ENCODE measurements at places on chromosomes 7 and 10.

- no peak for DNase-seq
Observed at GRCh38 chr7:107069457-107069856, 25.0 kb downstream of the PRKAR2B start.

DNA sequence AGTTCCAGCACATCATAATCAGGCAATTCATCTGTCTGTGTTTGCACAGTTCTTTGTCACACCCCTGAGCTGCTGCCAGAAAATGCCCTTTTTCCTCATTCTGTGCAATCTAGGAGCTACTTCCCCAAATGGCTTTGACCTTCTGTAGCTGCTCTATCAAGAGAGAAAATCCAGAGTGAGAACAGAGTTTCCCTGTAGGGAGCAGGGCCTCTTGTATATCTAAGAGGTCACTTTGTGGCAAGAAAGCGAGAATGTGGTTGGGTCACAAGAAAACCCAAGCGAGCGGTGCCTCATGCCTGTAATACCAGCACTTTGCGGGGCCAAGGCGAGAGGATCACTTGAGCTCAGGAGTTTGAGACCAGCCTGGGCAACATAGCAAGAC is 24.3 kb downstream of the SLC29A3 start:
- no peak for DNase-seq

DNA sequence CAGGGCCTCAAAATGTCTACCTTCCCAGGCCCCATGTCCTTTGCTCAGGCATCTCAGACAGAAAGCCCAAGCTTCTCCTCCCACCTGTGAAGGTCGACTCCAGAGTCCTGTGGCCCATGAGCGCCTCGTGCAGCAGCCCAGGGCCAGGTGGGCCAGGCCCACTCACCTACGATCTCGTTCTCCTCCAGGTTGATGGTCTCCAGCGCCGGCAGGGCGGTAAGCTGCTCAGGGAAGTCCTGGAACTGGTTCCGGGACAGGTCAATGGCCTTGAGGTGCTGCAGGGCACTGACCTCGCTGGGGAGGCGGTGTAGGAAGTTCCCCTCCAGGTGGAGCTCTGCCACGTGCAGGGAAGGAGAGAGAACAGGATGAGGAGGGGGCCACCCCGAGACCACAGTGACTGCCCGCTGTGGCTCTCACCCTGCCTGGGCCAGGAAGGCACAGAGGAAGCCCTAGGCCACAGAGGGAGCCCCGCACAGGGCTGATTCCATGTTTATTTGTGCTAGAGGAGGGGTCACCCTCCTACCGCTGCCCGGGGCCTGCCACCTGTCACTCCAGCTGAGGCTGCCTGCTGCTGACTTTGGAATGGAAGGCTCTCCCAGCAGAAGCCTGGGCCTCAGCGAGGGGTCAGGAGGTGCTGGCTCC is 40.0 kb upstream of the NPFFR1 start:
- DNase-seq: no peak

- DNase-seq: no peak
Observed at GRCh38 chr10:27104919-27105318, 4.6 kb upstream of the ANKRD26 start.

GRCh38 chr7:125605241-125605640 is 675.6 kb upstream of the POT1 start:
- no peak for DNase-seq

- DNase-seq: peak; percentile 8
Observed at GRCh38 chr7:116500078-116500853, 728 bp downstream of the CAV2 start.

GRCh38 chr10:68049289-68050078 is 25.6 kb downstream of the HERC4 start:
- DNase-seq: no peak

GRCh38 chr10:131578472-131578970 is 267.0 kb upstream of the TCERG1L start:
- no peak for DNase-seq

- no peak for DNase-seq
Observed at GRCh38 chr7:828793-829561, 3.3 kb upstream of the SUN1 start.

DNA sequence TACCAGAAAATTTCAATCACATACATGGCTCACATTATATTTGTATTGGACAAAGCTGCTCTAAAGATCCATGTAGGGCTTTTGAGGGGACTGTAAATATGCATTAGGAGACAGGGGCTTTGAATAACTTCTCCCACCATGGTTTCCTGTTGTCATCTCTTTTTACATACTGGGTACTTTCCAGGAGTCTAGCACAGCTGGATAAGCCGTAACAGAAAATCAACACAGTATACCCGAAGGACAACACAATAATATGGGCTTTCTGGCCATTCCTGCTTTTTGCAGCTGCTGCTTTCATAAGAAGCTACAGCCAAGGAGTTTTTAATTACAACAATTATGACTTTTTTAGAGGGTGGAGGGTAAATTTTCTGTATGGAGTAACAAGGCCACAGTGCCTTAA is 63.4 kb upstream of the SRPK2 start:
- DNase-seq: no peak

GRCh38 chr7:12229046-12229445 is 18.0 kb downstream of the TMEM106B start:
- DNase-seq: no peak

DNA sequence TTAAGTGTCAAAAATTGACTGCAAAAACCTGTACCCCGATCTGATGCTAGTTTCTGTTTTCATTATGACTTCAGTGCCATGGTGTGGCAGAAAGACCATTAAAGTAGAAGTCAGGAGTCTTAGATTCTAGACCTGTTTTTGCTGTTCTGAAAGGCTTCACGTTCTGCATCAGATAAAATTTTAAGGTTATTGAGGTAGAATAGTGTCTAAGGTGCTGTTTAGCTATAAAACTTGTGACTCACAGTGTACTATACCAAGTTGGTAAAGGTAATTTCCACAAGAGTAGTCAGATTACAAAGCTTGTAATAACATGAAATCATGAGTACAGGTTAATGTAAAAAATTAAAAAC is 38.6 kb downstream of the ZNRF2 start:
- DNase-seq: peak; percentile 50

GRCh38 chr7:27842094-27842692 is 102.2 kb downstream of the TAX1BP1 start:
- no peak for DNase-seq

DNA sequence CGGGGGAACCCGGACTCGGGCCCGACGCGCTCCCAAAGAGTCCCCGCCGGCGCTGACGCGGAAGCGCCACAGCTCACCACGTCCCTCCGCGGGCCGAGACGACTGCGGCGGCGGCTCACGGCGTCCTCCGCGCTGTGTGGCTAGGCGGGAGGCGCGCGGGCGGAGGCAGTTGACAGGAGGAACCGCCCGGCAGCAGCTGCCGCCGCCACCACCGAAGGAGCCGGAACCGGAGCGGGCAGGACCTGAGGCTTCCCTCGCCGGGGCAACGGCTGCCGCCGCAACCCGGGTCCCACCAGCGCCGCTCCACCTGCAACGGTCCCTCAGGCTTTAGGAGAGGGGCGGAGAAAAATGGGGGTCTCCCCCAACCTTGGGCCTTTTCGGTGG is 334 bp downstream of the ZNF800 start:
- peak; percentile 87 for DNase-seq

- DNase-seq: no peak
Observed at GRCh38 chr10:49276596-49276995, 22.4 kb upstream of the C10orf71 start.

GRCh38 chr7:47149208-47149839 is 432.6 kb downstream of the TNS3 start:
- peak; percentile 9 for DNase-seq

DNA sequence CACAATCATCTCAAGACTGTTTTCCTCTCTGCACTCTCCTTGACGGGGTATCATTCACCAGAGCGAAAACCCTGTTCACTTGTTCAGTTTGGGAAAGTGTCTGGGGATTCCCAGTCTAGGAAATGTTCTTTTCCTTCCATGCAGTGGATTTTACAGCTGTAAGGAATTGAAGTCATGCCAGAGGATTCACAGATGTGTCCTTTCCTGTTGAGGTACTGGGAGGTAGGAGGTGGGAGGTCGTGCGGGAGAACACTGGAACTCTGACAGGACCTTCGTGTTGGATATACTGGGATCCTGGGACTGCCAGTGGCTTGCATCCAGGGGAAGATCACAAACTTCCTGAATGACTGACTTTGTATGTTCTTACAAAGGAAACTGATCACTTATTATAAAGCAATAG is 185.5 kb downstream of the BMPER start:
- no peak for DNase-seq

GRCh38 chr10:102280397-102281101 is 35.2 kb downstream of the GBF1 start:
- DNase-seq: no peak

- DNase-seq: no peak
Observed at GRCh38 chr10:35636956-35637355, 5.1 kb downstream of the FZD8 start.

DNA sequence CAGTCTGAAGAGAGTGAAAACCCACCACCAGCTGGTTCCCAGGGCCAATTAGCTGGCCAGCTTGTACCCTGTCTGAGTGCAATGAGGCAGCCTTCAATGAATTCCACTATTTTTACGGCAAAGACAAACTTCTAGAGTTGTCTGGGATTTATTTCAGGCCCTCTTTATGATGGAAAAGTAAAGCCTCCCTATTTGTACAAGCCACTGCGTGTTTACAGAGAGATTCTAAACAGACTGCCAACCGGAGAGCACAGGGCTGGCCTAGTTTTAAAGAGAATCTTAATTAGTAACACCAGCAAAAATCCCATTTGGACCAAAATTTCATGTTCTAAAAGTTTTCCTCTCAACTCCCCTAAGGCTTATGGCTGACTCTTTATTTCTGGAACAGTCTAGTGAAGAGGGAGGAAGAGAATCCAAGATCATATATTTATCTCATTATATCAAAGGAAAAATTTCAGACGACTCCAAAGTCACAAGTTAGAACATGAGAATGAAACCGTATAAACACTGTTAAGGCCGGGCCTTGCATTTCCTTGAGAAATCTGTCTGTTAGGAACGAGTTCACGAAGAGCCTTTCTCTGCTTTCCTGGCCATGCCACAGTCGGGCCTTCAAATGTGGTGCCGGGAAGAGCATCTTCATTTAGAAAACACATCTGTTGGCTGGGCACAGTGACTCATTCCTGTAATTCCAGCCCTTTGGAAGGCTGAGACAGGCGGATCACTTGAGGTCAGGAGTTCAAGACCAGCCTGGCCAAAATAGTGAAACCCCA is 724.6 kb upstream of the NRP1 start:
- no peak for DNase-seq

DNA sequence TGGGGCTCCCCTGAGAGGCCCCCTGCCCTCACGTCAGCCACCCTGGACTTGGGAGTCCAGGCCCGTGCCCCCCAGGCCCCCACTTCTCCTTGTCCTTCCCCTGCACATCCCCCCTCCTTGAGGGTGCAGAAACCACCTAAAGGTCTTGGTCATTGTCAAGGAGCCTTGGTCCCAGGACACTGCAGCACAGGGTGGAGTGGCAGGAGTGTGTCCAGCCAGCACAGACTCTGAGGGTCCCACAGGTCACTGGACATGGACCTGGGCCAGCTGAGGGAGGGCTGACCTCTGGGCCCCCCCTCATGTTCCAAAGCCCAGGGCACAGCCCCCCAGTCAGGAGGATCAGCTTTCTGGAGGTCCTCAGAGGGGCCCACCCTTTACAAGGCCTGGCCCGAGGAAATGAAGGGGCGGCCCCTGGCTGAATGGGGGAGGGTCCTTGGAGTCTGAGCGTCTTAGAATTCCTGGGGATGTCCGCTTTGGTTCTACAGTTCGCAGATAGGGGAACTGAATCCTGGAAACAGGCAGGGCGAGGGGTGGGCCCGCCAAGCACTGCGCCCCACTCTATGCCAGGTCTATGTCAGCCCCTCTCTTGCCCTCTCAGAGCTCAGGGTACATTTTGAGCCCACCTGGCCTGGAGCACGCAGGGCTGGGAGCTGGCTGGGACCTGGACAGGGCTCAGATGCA is 54.0 kb downstream of the PWWP2B start:
- DNase-seq: no peak

DNA sequence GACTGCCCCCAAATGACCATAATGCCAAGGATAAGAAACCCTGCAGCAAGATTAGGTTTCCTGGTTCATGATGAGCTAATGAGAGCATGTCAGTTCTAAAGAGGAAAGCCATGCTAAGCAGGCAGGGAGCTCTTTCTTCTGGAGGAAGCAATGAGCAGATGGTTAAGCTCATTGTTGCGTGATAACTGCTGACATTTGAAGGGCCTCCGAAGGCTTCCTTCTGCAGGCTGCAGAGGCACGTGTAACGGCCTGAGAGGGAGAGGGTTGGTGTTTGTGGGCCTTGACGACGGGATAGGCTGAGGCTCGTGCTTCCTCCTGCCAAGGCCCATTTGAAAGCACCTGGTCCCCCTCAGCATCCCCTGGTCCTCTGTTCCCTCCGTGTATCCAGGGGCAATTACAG is 63.5 kb upstream of the BTBD16 start:
- DNase-seq: no peak

- no peak for DNase-seq
Observed at GRCh38 chr10:133614830-133615580, 11.6 kb downstream of the FRG2B start.

GRCh38 chr7:65554-65953 is 126.8 kb upstream of the FAM20C start:
- no peak for DNase-seq

- no peak for DNase-seq
Observed at GRCh38 chr7:55509322-55509721, 63.0 kb downstream of the VOPP1 start.

- DNase-seq: no peak
Observed at GRCh38 chr10:7405637-7406036, 5.2 kb downstream of the SFMBT2 start.

DNA sequence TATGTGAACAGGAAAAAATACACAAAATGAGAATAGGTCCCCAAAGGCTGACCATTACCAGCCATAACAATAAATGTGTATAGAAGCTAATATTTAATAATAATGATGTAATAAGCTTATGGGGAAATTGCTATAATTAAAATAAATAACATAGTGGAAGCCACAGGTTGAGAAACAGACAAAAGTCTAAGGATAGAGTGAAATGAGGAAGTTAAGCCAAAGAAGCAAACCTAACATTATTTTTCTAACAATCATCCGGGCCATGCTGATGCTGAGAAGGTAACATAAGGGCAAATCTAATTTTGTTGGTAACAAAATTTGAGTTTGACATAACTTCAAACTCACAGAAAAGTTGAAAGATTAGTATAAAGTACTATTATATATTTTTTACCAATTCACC is 115.9 kb downstream of the MICU1 start:
- no peak for DNase-seq

- DNase-seq: no peak
Observed at GRCh38 chr10:109922358-109922975, 844 bp downstream of the XPNPEP1 start.

GRCh38 chr10:66748217-66748616 is 177.6 kb upstream of the LRRTM3 start:
- DNase-seq: no peak

- peak; percentile 47 for DNase-seq
Observed at GRCh38 chr10:69327463-69328379, 49.4 kb downstream of the HK1 start.

GRCh38 chr10:13998163-13998835 is 332.4 kb downstream of the FRMD4A start:
- no peak for DNase-seq

DNA sequence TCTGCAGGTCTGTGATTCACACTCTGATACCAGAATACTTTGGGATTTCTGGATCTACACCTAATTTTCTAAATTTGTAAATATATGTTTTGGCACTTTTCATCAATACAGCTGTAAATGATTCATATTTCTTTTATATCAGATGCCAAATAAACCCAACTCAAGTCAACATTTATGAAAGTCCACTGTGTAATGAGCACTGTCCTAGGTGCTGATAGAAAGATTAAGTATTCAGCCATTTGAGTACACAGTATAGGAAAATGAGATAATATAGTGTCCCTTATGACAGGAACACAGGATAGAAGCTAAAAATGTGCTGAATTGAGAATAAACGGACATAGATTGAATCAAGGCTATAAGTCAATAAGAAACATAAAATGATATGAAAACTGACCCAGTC is 6.4 kb downstream of the ANXA7 start:
- no peak for DNase-seq
